ENCODE measurements at places on chromosomes 11 and 22.

DNA sequence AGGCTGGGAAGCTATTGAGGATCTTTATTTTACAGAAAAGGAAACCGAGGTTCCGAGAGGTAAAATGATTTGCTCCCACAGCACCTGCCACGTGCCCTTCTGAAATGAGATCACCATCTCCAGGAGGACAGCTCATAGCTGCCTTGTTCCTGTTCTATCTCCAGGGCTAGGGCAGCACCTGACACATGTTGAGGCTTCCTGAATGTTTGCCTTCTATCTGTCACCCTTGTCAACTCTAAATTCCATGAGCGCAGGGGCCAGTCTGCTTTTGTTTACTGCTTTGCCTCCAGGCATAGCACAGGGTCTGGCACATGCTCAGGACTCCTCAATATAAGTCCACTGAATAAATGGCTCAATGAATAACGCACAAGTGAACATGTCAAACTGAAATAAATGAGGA, 24.1 kb downstream of the ASCC2 start:
- DNase-seq = no peak

- no peak for DNase-seq
Observed at GRCh38 chr11:129546266-129546665, 170.6 kb downstream of the BARX2 start.

GRCh38 chr22:42702675-42703074, 18.0 kb downstream of the A4GALT start:
- no peak for DNase-seq

GRCh38 chr11:61846362-61847020, 18.4 kb downstream of the FADS2 start:
- no peak for DNase-seq

- no peak for DNase-seq
Observed at GRCh38 chr11:20035375-20035700, 124.9 kb downstream of the DBX1 start.

- DNase-seq = peak; percentile 79
Observed at GRCh38 chr11:7576726-7577290, 63.0 kb downstream of the PPFIBP2 start.

GRCh38 chr11:26741036-26741435, 19.2 kb upstream of the SLC5A12 start:
- DNase-seq = no peak

- DNase-seq = no peak
Observed at GRCh38 chr11:113577356-113578032, 102.3 kb upstream of the DRD2 start.

DNA sequence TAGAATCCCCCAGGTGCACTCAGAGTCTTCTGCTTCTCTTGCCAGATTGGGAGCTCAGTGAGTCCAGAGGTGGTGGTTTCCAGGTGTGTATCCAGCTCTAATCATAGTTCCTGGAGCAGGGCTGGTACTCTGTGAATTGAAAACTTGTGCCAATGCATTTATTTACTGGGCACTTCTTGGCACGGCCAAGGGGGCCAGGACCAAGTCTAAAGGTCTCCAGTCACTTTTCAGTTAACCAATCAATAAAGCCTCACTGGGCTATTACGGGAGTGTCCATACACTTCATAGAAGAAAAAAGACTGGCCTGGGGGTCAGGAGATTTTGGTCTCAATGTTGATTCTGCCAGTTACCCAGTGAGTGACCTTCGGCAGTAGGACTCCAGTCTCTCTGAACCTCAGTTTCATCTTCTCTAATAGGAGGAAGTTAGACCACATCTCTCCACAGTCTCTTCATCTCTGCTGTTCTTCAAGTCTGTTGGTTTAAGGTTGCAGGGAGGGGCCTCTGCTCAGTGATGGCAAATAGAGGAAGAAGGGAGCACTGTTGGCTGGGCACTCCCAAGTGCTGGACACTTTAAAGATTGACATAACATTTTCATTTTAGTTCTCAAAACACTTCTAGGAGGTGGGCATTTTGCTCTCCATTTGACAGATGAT, 188.5 kb upstream of the E2F8 start:
- DNase-seq = no peak

GRCh38 chr22:41831828-41832552, 915 bp upstream of the SREBF2 start:
- no peak for DNase-seq

DNA sequence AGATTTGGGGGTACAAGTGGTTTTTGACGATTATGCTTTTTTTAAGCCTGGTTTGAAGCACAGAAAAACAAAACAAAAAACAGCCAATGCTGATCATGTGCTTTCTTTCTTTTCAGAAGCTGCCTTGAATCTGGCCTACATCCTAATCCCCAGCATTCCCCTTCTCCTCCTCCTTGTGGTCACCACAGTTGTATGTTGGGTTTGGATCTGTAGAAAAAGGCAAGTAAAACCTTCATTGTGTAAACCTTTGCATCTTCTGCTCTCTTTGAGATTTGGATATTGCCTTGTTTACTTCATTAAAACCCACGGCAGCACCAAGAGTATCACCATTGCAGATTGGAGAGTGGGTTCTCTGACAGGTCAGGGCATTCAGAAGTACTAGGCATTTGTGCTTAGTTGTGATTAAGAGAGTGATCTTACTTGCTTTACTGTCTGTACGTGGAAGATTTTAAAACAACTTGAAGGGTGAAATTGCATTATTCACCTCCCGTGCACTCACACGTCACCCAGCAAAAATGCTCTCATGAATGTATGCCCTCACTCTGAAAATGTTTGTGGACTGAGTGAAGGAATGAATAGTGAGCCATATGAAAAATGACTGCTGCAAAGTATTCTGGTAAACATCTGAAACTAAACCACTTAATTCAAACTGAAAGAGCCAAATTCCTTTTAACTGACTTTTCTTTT, 17.0 kb downstream of the LAYN start:
- no peak for DNase-seq

GRCh38 chr11:94544646-94545263, 1.0 kb downstream of the FUT4 start:
- no peak for DNase-seq

GRCh38 chr11:101810546-101810945, 104.3 kb upstream of the CEP126 start:
- DNase-seq = no peak

- no peak for DNase-seq
Observed at GRCh38 chr11:133041181-133041580, 491.1 kb downstream of the OPCML start.

DNA sequence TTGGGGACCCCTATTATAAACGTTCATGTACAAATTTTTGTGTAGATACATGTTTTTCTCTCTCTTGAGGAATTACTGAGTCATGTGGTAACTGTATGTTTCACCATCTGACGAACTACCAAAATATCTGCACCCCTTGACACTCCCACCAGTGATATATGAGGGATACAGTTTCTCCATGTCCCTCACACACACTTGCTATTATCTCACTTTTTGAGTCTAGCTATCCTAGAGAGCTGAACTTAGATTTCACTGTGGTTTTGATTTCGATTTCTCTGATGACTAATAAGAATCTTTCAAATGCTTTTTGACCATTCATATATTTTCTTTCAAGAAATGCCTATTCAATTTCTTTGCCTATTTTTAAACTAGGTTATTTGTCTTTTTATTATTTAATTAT, 200.2 kb downstream of the PGR start:
- no peak for DNase-seq

GRCh38 chr11:1192741-1193325, 30.0 kb upstream of the MUC5B start:
- DNase-seq = no peak

DNA sequence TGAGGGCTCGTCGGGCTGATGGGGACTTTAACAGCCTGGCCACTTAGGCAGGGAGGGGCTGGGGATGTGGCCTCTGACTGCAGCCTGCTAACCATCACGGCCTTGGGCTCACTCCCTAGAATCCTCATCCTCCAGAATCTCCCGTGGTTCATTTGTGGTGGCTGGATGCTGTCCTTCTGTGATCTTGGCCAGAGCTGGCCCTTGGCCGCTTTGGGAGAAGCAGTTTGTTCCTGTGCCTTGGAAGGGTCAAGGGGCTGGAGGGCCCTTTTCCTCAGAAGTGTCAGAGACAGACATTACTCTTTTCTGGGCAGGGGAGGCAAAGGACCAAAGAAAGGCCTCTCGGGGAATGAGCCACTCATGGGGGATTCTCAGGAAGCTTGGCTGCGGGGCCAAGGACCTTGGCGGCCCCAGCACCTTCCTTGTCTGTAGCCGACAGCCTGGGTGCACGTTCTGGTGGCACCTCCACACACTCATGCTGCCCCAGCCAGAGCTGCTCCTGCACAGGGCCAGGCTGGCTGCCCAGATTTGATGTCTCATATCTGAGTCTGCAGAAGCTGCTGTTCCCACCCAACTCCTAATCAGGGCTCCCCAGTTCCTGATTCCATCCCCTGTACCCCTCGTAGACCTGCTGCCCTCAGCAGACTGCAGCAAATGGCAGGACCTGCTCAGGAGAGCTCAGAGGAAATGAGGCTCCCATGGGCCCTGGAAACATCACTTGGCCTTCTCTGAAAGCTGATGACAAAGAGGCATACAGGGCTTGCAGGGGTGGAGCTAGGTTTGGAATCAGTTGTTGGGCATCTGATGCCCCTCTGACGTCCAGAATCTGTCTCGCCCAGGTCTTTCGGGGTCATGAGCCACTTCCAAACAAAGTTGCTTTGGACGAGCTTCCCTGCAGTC, 107.7 kb downstream of the CTTN start:
- DNase-seq = no peak

GRCh38 chr22:44543781-44544477, 45.9 kb upstream of the RTL6 start:
- no peak for DNase-seq

DNA sequence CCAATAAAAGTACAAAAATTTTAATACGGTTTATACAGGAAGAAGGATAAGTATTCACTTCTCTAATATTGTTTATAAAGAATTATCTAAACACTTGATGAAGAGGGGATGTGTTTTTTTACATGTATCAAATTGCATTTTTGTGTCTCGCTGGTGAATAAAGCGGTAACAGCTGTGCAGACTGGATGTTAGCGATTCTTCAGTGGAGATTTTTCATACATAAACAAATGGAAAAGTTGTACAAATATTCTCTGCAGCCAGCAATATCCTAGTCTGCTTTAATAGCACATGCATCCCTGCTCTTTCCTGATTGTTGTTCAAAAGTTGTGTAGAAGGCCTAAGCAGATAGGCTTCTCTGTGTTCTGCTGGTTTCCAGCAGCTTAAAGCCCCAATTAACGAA, 369.3 kb downstream of the SOX6 start:
- peak; percentile 51 for DNase-seq

DNA sequence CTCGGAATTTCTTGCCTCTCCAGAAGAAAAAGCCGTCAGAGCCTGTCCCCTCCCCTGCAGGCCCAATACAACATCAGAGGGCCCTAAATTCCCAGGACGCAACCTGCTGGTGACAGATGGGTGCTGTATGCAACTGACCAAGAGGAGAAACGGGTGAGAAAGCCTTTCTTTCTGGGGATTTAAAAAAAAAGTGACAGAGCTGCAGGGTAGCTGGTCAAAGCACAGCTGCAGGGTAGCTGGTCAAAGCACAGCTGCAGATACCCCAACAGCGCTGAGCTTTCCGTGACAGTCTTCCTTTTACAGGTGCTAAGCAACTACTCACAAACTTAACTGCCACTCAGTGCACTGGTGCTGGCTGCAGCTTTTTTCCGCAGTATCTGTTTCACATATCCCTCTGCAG, 17.8 kb downstream of the AP1B1 start:
- no peak for DNase-seq

- no peak for DNase-seq
Observed at GRCh38 chr11:6498121-6498520, 1.0 kb downstream of the DNHD1 start.

Data from hindlimb muscle (tissue), 1 donor.